ENCODE measurements at places on chromosomes 1 and 21.

DNA sequence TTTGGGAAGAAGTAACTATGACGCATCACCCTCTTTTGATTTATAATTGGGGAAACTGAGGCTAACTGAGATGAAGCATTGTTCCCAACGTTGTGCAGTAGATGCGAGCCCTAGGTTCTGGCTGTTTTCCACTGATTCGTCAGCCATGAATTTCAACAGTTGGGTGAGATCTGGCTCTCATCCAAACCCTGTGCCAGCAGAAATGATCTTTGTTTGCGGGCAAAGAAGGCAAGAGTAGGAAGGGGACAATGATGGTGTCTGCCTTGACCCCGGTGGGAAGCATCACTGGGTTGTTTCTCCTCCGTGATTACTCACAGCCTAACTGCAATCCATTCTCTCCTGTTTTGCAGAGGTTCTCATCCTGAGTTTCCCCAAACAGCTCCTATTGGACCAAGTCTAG is 142.3 kb downstream of the MIS18A start:
- no peak for DNase-seq

DNA sequence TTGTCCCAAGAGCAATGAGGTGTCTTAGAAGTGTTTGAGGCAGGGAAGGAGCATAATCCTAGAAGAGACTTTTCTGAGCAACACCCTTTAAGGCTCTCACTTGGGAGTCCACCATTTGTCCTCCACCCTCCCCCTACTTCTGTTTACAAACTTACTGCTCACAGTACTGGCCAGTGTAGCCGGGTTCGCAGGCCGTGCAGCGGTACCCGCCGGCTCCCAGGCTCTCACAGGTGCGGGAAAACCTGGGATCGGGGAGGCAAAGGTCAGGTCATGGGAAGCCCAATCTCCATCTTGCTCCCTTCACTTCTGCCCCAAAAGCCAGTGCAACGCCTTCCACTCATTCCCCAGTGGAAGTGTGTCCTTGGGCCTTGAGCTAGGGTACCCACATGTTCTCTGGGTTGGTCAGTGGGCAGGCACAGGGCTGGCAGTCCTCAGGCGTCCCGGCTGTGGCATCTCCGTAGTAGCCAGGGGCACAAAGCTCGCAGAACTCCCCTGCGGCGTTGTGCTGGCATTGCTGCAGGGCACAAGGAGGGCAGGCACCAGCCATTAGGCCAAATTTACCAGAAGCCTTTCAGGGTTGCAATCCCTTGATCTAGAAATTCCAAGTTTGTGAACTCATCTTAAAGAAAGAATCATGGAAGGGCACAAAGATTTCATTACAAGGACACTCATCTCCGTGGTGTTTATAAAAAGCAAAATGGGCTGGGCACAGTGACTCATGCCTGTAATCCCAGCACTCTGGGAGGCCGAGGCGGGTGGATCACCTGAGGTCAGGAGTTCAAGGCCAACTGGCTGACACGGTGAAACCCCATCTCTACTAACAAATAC is 49.8 kb downstream of the LDLRAD2 start:
- DNase-seq = no peak

GRCh38 chr1:105914403-105914802 is 1142.1 kb upstream of the PRMT6 start:
- no peak for DNase-seq

DNA sequence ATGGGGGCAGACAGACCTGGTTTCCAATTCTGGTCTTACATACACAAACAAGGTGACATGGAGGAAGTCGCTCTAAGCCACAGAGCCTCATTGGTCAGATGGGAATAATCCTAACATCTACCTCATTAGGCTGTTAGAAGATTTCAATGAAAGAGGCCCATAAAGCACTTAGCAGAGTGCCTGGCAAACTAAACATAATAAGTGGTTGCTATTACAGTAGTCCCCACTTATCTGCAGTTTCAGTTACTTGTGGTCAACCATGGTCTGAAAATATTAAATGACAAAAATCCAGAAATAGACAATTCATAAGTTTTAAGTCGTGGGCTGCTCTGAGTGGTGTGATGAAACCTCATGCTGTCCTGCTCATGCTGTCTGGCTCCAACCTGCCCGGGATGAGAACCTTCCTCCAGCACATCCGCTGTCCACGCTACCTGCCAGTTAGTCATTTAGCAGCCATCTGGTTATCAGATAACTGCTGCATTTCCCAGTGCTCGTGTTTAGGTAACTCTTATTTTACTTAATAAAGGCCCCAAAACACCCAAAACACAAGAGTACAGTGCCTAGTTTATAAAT is 112.3 kb downstream of the DDX20 start:
- no peak for DNase-seq

DNA sequence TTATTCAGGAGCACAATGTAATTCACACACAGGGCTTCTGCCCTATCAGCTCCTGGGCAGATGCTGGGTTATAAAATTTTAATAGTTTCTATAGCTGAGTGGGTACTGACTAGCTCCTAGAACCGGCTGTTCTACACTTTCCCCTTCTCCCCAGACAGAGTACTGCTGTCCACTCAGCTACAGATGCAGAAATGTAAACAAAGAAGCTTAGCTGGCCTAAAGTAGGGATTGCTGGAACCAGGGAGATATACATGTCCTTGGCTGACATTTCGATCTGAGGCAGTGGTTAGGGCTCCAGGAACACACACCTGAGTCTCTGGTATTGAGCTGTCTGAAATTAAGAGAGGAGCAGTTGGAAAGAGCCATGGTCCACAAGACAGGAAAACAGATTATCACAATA is 211.5 kb upstream of the USP24 start:
- DNase-seq = no peak
